ENCODE measurements at places on chromosomes 2 and 18.

- no peak for DNase-seq
Measured at GRCh38 chr2:45881970-45882581, 230.6 kb downstream of the PRKCE start.

- peak; percentile 39 for DNase-seq
Measured at GRCh38 chr2:70145851-70146739, 44.7 kb downstream of the C2orf42 start.

- no peak for DNase-seq
Measured at GRCh38 chr2:27051902-27052645, 606 bp downstream of the AGBL5 start.

DNA sequence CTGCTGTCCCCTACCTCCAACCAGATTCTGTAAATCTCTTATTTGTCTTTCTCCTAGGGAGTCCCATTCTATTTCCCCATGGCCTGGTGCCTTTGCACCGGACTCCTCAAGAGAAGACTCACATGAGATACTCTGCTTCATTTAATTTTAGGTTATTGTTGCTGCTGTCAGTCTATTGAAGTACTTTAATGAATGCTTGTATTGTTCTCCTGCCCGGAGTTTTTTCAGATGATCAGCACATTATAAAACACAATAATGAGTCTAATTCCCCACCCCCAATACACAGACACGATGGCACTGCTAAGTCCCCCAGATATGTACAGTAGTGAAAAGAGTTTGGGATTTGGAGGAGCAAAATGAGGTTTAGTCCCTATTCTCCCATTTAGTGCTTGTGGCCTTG is 58.9 kb downstream of the HAUS1 start:
- no peak for DNase-seq
